ENCODE measurements at places on chromosomes 1 and 21.

DNA sequence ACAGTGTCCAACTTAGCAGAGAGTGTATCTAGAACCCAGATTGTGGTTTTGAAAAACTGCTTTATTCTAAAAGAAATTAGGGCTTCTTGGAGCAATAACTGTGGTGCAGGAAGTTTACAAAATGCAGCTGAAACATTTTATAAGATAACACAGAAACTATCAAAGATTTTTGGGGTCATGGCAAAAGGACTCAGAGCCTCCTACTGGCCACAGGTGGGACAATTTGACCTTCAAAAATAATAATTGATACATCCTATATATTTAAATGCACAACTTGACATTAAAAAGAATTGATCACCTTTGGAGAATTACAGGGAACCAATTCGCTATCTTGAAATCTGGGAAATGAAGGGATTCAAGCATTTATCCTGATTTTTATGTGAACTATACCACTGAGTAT is 235.2 kb downstream of the RPS6KC1 start:
- no peak for DNase-seq

GRCh38 chr1:101728029-101728428 is 268.7 kb downstream of the OLFM3 start:
- DNase-seq, result no peak

GRCh38 chr1:186102547-186103148 is 272.4 kb downstream of the TPR start:
- DNase-seq, result no peak

DNA sequence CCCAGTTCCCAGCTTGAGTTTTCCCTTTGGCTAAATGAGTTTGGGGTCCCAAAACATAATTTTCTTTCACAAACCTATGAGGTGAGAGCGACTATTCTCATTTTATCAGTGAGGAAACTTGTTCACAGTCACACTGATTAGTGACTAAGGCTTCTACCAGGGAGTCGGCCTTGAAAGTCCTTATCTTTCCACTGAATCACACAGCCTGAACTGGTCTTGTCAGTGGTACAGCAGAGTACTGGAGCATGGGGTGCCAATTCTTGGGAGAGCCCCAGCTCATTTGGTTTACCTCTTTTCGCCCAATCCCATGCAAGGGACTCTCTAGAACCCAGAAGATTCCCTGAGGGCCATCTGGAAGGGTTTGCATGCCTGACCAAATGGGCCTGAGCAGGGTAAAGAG is 16.9 kb downstream of the HSD3B2 start:
- no peak for DNase-seq

- DNase-seq, result no peak
These were observed 44.2 kb downstream of the PTPRU start for GRCh38 chr1:29280409-29281131.

DNA sequence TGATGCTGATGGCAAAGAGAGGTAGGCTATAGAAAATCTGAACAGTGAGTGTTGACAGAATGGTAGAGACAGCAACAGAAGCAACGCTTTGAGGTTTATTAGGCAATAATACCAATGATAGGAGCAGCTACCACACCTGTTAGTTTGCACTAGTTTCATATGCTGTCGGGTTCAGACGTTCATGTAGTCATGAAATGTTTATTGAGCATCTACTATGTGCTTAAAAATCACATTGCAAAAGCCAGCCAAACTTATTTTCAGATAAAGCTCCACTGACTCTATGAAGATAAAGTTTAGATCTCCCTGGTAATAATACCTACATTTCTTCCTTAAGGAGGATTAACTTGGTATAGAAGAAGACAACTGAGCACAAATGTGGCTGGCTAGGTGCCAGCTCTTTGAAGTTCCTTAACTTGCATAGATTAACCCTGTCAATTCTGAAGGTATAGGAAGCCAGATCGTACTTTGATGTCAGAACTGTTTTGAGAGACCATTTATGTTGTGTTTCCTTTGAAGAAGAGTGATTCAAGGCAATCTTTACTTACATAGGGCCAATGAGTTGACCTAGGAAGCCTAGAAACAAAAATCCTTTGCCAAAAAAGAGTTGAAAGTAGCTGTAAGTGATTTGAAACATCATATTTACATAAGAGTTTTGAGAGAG is 71.5 kb downstream of the DISP1 start:
- no peak for DNase-seq

Data from NCI-H2081 treated with DMSO at 0.1 percent for 48 hours (cell line).